ENCODE measurements at places on chromosomes 5 and 9.

- DNase-seq = no peak
Measured at GRCh38 chr5:118008779-118009178, 979.6 kb downstream of the DTWD2 start.

DNA sequence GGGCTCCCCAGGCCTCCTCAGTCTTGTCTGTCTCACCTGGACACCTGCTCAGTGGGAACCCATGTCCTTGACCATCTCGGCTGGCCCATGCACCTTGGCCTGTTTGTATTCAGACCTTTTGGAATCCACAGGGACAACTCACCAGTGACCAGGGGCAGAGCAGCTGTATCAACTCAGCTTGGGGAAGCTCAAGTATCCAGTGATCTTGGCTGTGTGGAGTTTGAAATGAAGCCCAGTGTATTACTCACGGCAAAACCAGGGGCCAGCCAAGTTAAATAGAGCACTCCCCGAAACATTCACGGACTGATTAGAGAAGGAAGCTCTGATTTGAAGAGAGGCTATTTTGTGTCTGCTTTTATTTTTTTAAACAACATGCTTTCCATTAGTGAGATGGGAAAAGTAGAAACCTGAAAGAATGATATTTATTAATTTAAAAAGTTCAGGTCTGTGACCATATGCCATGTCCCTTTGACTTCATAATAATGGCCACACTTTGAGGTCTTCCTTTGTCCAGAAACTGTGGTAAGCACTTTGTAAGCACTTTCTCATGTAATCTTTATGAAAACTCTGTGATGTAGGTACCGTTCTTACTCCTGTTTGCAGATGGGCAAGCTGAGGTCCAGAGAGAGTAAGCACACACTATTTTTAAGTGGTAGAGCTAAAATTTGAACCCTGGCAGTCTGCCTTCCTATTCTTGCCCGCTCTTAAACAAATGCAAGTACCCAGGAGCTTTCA, 656.5 kb downstream of the BNC2 start:
- no peak for DNase-seq

DNA sequence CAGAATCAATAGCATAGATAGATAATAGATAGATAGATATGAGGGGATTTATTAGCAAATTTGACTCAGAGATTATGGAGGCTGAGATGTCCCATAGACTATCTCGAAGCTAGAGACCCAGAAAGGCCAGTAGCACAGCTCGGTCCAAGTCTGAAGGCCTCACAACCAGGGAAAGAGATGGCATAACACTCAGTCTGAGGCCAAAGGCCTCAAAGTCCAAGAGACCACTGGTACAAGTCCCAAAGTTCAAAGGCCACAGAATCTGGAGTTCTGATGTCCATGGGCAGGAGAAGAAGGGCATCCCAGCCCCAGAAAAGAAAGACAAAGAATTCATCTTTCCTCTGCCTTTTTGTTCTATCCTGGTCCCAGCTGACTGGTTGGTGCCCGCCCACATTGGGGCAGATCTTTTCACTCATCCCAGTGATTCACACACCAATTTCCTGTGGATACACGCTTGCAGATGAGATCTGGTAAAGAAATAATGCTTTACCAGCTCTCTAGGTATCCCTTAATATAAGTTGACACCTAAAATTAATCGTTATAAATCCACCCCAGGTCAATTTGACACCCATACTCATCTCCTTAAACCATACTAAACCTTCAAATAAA, 127.8 kb upstream of the FBN2 start:
- DNase-seq = no peak

- no peak for DNase-seq
Measured at GRCh38 chr9:35907711-35908503, 1.4 kb upstream of the SPAAR start.

DNA sequence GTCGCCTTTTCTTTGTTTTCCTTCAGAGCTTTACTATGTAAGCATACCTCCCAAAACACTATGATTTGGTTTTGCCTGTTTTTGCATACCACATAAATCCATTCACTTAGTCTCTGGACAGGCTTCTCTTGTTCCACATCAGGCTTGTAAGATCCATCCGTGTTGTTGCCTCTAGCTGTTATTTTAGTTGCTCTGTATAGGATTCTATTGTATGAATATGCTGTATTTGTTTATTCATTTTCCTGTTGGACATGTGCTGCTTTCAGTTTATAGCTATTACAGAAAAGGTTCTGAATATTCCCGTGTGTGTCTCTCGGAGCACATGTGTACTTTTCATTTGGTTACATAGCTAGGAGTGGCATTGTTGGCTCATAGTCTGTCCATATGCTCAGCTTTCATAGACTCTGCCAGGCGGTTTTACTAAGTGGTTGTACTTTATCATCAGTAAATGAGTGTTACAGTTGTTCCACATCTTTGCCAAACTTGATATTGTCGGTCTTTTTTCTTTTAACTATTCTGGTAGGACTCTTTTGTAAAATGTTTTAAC, 41.8 kb downstream of the NUP214 start:
- DNase-seq = no peak

- no peak for DNase-seq
Measured at GRCh38 chr9:78695519-78695918, 398.6 kb downstream of the PSAT1 start.

- DNase-seq = no peak
Measured at GRCh38 chr9:74122661-74123060, 374.5 kb upstream of the RORB start.

DNA sequence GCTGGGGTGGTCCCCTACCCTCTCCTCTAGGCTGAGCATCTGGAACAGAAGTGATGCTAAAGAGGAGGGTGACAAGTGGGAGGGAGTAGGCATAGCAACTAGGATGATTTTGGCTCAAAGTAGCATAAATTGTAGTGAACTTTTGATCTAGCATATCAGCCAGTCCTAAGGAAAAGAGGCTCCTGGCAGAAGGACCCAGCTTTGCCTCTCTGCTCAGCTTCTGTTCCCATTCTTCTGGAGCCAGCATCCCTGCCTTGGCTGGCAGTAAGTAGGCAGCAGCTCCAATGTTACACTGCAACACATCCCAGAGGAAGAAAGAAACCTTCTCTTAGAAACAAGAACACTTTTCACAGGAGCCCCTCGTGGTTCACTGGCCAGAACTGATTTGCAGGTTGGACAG, 487.0 kb downstream of the MTRR start:
- no peak for DNase-seq

DNA sequence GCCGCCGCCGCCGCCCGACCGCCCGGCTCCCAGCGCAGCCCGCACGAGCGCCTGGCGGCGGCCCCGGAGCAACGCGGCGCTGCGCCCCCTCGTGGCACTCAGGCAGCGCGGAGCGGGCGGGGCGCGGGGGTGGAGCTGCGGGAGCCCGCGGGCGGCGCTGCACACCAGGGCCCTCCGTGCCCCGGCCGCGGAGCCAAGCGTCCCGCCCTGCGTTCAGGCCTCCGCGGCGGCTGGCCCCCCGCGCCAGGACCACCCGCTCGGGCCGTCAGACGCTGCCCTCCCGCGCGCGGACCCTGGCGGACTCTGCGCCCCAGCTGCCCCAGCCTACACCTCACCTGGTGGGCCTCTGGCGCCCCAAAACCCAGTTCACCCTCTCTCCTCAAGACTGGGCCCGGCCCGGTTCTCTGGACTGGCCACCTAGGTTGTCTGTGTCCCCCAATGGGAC, at the start of gene RASGEF1C:
Gene RASGEF1C (minus strand): TSS at position 75 of the 445 bp plus-strand sequence. CDS start 71,159 bp downstream, outside the sequence.
- DNase-seq = peak; percentile 86

DNA sequence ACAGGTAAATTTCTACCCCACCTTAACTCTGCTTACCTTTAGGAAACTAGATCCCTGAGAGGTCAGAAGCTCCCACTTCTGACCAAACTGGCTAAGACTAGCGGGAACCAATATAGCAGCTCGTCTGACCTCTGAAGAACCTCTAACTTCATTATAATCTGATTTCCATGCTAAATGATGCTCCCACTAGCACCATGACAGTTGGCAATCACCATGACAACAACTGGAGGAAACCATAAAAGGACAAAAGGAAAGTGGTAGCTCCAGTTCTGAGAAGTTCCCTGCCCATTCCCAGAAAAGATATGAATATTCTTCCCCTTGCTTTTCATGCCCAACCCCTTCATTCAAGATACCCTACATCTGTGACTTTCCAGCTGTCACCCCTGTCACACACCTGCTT, 483.3 kb downstream of the CTNND2 start:
- DNase-seq = no peak

DNA sequence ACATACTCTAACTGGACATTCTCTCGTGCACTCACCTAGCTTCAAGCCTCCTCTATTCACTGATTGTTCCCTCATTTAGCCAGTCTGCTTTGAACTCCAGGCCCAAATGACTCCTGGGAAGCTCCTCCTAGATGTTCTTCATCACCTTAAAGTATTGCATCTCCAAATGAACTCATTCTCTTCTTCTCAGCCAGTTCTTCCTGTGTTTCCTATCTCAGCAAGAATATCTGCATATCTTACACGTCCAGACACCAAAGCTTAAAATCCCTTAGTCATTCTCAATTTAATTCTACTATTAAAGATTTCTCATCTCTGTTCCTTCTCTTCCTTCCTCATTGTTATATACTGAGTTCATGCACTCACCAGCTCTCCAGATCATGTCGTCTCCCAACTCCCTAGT, 118.6 kb upstream of the DAB2 start:
- no peak for DNase-seq

GRCh38 chr5:128764601-128765310, 200.5 kb upstream of the SLC27A6 start:
- DNase-seq = no peak

GRCh38 chr5:43730832-43731342, 127.9 kb downstream of the NNT start:
- DNase-seq = no peak

DNA sequence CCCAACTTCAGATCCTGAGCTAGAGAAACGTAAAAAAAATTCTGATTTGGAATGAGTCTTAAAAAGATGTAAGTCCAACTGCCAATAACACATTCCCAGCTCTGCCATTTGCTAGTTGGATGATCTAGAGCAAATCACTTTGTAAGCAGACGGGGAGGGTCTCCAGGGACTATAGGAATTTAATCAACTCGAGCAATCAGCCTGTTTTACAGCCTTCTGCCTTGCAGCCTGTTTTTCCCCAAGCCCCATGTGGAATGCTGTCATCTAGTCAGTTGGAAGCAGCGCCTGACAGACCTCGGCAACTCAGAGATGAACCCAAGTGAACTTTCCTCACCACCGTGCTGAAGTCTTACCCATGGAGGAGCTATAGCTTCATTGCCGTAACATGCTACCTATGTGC, 34.8 kb upstream of the HRH2 start:
- no peak for DNase-seq

- DNase-seq = no peak
Measured at GRCh38 chr5:59799668-59800346, 93.7 kb downstream of the PDE4D start.

GRCh38 chr5:144549580-144549979, 378.9 kb downstream of the KCTD16 start:
- DNase-seq = no peak

DNA sequence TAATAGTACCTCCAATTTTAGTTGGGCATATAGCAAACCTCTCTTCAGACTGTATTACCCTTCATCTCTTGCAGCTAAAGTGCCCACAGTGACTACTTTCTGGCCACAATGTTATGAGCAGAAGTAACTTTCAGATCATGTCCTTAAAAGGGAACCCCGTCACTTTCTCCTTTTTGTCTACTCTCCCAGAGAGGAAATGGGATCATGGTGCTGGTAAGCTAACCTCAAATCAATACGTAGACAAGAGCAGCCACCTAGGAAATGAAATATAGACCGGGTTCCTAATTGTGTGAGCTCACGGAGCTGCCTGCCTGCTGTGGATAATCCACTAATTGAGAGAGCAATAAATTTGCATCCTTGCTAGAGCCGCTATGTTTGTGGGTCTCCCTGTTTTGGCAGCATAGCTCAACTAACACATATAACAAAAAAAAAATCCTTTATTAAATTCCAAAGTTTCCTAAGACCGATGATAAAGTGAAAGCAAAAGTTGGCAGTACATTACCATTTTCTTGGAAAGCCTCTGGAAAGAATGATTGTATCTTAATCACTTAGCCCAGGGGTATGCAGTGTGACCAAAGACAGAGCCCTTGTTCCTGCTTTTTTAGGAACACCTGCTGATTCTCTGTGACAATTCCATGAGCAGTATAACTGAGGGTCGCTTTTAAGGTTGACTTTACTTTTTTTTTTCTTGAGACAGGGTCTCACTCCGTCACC, 5.6 kb upstream of the IL7R start:
- no peak for DNase-seq

- DNase-seq = no peak
Measured at GRCh38 chr5:125199968-125200865, 453.8 kb upstream of the ZNF608 start.

DNA sequence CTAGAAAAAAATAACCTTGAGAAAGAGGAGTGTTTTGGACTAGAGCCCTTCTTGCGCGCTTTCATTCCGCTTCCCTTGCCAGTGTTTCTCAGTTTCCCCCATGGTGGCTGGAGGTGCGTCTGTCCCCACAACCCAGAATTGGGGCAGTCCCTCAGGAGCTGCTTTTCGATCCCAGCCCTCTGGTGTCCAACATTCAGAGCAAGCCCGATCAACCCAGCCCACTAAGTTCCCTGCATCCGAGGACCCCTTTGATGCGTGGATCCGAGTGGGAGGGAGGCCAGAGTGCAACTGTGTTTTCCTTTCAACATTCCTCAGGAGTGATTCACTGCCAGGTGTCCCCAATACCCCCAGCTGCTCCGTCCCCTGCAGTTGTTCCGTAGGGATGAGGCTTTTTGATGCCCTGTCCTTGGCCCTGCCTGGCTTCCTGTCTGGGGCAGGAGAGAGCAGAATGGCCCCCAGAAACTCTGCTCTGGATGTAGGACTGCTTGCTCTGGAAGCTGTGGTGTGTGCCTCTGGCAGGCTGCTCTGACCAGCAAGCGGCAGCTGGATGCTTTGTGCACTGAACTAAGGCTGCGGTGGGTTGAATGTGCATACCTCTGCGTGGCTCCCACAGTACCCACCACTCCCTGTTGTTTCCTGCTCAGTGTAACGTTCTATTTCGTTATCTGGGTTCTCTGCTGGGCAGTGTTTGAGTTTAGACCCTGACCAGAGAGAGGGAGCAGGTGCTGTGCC, 117.5 kb downstream of the BOD1 start:
- no peak for DNase-seq

DNA sequence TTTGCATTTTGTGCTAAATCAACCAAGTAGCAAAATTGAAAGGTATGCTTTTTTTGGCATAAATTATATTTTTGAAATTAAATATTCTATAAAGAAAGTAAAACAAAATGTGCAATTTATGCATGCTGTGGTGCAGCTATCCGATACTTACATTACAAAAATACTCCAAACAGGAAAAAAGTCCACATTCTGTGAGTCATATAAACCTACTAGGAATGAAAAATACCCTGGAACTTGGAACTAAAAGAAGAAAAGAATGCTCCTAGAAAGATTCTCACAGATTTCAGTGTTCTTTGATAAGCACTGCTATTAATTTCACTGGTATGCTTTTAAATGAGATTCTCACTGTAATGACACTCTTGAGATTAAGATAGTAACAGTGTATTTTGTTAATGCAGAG, 92.6 kb downstream of the OSMR start:
- DNase-seq = no peak
